ENCODE measurements at places on chromosomes 12 and 14.

DNA sequence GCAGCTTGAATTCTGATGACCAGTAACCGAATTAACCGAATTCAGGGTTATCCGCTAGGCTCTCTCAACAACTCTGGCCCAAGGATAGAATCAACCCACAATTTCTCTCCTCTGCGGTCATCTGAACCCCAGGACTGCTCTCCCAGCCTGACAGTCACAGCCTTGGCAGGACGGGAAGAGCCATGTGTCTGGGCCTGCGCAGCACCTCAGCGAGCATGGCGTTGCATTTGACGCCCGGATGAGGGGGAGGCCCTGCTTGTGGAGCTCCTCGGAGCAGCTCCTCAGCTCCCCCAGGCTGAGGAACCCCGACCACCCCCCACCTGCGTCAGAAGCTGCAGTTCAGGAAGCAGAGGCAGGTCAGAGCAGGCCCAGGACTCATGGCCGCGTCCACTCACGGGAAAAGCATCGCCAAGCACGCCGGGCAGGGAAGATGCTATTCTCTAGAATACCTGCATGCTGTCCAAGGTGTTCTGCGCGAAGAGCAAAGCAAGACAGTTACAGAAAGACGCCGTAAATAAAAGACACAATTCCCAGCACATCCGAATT lies 131.1 kb downstream of the PIWIL1 start:
- no peak for DNase-seq

- DNase-seq = no peak
Measured at GRCh38 chr12:26846416-26846815, 13.4 kb upstream of the ITPR2 start.

DNA sequence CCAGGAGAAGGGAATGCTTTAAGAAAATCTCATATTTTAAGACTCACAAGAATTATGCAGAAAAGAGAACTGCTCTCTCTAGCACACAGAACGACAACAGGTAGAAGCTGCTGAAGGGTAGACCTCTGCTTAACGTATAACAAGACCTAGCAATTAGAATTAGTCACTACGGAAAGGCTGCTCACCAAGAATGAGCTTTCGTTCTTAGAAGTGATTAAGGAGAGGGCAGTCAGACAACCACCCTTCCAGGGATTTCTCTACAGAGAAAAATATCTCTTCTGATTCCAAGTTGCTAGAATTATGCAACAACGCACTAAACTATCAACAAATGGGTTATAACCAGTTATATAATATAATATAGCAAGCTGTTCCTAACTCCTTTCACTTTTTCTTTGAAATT lies 18.6 kb downstream of the LRIG3 start:
- no peak for DNase-seq

DNA sequence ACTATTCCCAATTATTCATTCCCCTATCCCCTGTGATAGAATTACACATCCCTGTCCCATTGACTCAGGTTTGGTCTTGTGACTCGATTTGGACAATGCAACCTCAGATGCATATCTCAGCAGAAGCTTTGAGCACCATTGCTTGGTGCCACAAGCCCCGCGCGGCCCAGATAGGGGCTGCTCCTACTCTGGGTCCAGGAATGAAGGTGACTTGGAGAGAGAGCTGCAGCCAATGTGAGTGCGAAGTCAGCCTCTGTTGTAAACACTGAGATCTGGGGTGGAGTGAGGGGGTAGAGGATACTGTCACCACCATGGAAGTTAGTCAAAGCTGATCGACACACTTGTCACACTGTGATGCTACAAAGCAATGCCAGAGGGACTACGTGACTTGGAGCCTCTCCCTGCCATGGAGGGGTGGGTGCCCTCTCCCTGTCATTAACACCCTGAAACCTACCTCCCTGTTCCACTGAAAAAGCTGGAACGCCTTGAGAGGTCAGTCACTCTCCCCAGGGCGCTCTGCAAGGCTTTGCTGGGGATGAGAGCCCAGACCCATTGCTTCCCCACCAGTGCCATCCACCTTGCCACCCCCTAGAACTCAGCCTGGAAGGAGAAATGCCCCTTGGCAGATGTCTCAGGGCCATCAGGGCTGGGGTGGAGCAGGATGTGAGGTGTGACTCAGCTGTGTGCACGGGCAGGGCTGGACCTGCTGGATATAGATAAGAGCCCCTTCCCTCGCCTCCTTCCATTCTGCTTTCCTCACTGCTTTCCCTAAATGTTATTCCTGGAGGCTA lies 6.6 kb upstream of the PLEK2 start:
- no peak for DNase-seq

DNA sequence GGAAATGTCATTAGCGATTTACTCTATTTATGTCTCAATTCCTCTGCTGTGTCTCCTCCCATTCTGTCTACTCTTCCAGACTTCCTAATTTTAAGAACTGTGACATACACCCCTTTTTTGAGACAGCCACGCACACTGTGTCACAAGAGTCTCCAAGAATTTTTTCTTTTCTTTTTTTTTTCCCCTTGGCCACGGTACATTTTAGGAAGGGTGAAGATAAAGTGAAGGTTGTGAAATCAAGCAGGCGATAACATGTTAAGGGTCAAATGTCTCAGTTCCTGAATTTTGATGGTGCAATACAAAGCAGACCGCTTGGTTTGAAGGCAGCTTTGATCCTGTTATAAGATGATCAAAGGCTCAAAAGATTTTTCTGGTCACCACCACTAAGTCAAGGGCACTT lies 4.3 kb downstream of the OLR1 start:
- DNase-seq = no peak

DNA sequence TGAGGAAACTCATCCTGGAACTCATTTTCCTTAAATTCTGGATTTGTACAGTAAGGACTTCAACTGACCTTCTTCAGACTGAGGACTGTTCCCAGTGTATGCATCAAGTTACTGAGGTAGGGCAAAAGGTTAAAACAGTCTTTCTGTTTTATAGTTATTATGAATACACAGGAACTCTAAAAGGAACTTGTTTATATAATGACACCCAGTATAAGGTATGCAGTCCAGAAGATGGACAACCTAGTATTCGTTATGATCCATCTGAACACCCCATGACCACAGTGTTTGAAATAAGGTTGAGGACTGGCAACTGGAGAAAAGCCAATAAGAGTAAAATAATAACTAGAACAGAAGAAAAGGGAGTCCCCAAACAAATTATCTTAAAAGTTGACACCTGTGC lies 779.9 kb upstream of the TMEM132C start:
- DNase-seq = no peak

GRCh38 chr12:27843714-27844245 lies 63.7 kb upstream of the MANSC4 start:
- DNase-seq = no peak
